ENCODE measurements at places on chromosomes 2 and 18.

- DNase-seq: no peak
These were observed 66.5 kb downstream of the CAB39 start for GRCh38 chr2:230779126-230779525.

GRCh38 chr2:105317937-105318336 lies 11.6 kb downstream of the TGFBRAP1 start:
- DNase-seq: no peak

GRCh38 chr18:2985628-2986027 lies 27.3 kb downstream of the LPIN2 start:
- no peak for DNase-seq

DNA sequence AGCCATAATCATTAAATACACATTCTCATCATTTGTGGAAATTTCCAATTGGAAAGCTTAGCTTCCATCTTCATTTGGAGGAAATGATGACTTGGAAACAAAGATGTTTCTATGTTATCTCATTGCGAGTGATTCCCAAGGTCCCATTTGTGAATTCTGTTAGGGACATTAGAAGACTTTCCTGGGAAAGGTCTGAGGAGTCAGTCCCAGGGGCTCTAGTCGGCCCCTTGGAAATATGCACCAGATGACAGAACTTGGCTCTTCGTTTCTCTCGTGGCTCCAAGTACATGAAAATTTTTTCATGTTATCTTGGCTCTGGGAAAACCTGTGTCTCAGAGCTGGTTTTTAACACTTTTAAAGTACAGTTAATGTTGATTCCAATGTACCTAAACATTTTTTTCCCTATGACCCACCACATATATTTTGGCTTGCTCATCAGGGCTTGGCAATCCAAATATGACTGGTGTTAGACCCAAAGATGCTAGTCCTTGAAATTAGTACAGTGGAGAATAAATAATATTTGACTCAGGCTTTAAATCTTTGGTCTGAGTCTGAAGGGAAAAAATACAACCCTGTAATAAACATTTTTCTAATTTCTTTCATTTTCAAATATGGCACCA lies 15.4 kb upstream of the CAVIN2 start:
- no peak for DNase-seq

DNA sequence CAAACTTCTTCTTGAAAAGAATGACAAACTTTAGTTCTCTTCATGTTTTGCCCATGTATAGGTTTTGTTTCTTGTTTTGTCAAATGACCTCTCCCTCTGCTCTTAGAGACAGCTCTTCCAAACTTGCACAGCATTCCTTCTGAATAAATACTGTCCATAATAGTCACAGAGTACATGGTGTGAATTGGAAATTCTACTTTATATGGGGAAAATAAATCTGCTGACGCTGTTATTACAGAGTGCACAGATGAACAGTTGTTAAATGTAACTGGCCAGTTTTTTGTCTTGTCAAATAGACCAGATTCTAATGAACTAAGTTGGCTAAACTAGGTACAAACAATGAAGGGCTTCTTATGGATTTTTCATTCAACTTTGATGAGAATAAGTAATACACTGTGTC lies 115.8 kb upstream of the DTNA start:
- no peak for DNase-seq

DNA sequence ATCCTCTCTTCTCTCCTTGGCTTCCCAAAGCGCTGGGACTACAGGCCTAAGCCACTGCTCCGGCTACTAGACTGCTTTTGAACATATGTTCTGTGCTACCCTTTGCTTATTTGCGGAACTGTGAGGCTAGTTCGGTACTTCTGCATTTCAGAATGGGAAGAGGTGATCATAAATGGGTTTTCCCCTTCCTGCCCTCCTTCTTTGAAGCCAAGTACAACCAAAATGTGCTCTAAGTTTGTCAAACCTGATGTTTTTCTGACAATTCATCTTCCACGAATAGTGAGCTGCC lies 1.7 kb upstream of the ESCO1 start:
- no peak for DNase-seq

- DNase-seq: no peak
These were observed 90.6 kb upstream of the HNMT start for GRCh38 chr2:137873536-137874244.

- DNase-seq: no peak
These were observed 29.5 kb upstream of the IL1R2 start for GRCh38 chr2:101962309-101962708.

DNA sequence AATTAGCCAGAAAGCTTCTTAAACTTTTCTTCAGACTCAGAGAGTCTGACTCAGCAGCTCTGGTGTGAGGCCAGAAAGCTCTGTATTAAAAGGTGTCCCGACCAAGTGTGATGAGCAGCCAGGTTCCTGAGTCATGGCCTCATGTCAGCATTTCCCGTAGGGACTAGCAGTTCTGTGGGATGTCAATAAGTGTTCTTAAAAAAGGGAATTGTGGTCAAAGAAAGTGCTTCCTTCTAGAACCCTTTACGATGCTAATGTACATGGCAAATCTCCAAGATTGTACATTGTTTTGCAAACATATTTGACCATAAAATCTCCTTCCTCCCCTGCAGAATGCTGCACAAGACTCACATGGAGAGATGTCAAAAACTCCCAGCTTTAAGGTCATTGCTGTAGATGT lies 80.1 kb downstream of the PLA2R1 start:
- no peak for DNase-seq

DNA sequence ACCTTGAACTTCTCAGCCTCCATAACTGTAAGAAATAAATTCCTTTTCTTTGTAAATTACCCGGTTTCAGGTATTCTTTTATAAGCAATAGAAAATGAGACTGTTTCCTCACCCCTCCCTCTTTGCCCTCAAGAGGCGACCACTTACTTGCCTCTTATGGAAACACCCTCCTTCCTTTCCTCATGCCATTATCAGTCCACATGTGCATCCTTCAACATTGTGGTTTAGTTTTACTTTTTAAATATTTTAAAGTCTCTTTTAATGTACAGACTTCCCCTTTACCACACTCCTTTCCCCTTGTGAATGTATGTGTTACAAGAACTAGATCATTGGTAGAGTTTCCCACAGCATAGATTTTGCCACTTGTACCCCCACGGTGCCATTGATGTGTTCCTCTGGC lies 202.4 kb upstream of the SIX2 start:
- no peak for DNase-seq

- DNase-seq: no peak
These were observed 73.9 kb upstream of the UXS1 start for GRCh38 chr2:106267997-106268396.

DNA sequence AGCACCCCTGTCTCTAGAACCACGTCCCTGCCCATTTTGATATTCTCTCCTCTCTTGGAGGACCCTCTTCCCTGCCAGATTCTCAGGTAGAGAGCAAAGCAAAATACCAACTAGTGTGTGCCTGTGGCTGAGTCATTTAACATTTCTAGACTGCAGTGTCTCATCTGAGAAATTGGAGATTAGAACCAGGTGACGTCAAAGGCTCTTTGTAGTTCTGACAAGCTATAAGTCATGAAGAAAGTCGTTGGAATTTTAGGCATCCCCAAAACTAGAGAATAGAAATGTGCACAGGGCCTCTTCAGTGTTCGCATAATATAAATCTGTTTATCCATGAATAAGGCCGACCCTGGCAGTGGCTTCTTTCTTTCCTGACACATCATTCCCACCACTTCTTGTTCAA lies 74.4 kb upstream of the TANC1 start:
- DNase-seq: no peak

- DNase-seq: no peak
These were observed 266.6 kb upstream of the ID2 start for GRCh38 chr2:8414946-8415879.

GRCh38 chr2:60838481-60838880 lies 42.9 kb upstream of the REL start:
- no peak for DNase-seq

GRCh38 chr18:13067966-13068365 lies 76.8 kb downstream of the CEP192 start:
- no peak for DNase-seq

- DNase-seq: no peak
These were observed 396.8 kb upstream of the SLC14A2 start for GRCh38 chr18:45218436-45218835.

DNA sequence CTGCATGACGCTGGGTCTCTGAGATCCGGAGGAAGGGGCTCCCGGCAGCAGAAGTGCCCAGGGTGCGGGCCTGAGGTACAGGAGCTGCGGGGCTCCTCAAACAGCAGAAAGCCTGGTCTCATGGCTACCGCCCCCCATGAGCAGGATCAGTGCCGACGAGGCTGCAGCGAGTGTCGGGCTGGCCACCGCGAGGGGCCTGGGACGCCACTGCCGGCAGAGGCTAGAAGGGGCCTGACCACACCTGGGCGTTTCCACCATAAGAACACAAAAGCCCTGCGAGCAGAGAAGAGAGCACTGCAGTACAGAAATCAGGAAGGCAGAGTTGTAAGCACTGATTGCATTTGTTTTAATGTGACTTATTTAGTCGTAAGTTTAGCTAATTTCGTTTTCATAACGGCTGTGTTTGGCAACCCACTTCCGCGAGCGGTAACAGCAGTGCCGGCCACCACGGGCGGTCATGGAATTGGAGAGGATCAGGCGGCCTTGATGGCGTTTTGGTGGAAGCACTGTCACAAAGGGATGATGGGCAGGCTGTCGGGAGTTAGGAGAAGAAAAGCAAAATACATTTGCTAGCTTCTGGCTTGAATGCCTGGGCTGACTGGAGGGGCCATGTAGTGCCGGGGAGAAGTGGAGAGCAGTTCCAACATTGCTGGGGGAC lies 117.4 kb downstream of the HDAC4 start:
- no peak for DNase-seq

- DNase-seq: no peak
These were observed 262.8 kb downstream of the DCC start for GRCh38 chr18:52602820-52603219.

- no peak for DNase-seq
These were observed 123.2 kb downstream of the EPHA4 start for GRCh38 chr2:221448844-221449390.

GRCh38 chr2:205675861-205676516 lies 6.3 kb upstream of the NRP2 start:
- DNase-seq: no peak
